Activated CD8-positive, alpha-beta memory T cell treated with anti-CD3 and anti-CD28 coated beads for 1 hour (primary cell): ENCODE measurements at places on chromosomes 11 and 22.

DNA sequence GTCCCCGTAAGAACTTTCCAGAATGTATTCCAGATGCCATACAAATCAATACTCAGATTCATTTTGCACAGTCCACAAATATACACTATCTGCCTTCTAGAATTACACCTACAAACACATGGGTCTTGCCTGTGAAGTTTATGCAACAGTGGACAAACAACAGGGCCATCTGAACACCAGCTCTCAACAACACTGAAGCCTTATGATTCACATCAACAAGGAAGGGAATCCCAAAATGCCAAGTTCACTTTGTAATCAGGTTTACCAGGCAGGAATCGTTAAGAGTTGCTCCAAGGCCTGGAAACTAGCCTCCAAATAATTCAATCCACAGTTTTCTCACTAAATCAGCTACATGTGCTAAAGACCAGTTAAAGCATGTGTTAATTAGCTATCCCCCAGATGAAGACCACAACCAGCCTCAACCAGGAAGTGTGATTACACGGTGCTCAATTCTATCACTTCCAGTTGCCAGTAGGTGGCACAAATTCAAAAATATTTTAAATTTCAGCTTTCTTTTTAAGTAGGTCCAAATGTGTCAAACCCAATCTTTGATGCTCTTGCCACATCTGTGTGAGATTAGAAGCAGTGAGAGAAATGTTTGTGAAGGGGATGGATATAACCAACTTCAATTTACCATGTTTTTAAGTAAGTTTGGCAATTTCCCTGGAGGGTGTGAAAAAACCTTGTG is 139.1 kb upstream of the BDNF start:
- DNase-seq = no peak

DNA sequence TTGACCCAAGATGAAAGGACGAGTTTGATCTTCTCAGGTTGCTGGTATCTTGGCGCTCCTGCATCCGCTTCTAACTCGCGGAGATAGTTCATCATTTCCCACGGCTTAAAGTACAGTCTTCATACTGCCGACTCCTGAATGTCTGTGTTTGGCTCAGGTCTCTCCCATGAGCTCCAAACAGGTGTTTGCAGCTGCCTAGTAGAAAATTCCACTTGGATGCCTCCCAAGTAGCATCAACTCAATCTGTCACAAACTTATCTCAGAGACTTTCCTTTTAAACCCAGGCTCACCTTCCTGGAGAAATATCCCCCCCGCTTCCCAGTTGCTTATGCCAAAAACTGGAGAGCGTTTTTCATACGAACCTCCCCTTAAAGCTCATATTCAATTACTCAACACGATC is 986.5 kb downstream of the TBC1D22A start:
- no peak for DNase-seq

GRCh38 chr11:86687185-86687778 is 14.9 kb upstream of the ME3 start:
- no peak for DNase-seq

DNA sequence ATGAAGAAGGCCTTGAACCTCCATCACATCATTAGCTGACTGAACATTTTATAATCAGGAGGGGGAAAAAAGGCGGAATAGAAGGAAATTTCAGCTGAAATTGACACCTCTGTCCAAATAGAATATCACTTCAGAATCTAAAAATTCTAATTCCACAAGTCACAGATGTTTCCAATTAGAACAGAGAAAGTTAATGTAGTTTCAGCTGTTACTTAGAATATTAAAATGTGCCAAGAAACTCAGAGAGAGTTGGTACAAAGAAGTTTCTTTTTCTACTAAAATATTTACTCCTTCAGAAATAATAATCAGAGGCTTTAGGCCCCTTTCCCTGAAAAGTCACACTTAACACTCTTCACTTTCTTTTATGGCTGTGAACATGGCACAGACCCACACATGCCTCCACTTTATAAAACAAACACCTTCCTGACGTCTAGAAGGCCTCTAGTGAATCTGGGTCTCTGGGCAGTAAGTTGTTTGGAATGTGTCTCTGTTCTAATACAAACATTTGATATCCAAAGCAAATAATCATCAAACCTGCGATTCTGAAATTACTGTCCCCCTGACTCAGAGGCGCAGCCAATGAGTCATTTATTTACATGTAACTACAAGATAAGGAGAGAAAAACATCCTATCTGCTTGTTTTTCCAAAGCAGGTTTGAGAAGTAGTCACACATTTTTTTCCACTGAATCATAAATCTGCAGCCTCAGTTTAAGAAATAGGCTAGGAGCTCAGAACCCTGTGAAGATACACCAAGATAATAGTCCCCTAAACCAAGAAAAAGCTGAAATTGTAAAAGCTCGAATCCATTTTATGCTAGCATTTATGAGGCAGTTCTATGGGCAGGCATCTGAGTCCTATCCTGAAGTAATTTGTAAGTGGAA is 148.4 kb downstream of the ME3 start:
- DNase-seq = no peak

DNA sequence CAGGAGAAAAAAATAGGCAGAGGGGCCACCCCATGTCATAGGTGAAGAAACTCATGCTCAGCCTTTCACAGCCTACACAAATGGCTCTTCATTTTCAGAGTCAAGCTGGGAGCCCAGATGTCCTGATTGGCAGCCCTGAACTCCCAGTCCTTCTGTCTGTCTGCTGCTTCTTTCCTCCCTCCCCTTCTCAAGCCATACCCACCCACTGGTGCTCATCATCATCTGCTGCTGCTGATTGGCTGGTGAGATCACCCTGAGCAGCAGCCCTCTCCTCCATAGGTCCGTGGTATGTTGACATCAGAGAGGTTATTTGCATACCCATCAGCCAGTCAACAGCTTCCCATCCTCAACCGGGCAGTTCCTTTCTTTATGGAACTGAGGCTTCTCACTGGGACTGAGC is 46.1 kb upstream of the PRDM11 start:
- DNase-seq = no peak
